Occipital lobe (tissue), 3 donors: ENCODE measurements at places on chromosomes 6 and 20. TPM values are rescaled to one million over a fixed set of nuclear protein-coding genes. Genes with fewer than 3 reads are reported as not detected.

EPHA7 gene
- total RNA-seq = 102 TPM

GRCh38 chr20:58900397-58900796 is 47.9 kb downstream of the GNAS start:
- no peak for DNase-seq

DNA sequence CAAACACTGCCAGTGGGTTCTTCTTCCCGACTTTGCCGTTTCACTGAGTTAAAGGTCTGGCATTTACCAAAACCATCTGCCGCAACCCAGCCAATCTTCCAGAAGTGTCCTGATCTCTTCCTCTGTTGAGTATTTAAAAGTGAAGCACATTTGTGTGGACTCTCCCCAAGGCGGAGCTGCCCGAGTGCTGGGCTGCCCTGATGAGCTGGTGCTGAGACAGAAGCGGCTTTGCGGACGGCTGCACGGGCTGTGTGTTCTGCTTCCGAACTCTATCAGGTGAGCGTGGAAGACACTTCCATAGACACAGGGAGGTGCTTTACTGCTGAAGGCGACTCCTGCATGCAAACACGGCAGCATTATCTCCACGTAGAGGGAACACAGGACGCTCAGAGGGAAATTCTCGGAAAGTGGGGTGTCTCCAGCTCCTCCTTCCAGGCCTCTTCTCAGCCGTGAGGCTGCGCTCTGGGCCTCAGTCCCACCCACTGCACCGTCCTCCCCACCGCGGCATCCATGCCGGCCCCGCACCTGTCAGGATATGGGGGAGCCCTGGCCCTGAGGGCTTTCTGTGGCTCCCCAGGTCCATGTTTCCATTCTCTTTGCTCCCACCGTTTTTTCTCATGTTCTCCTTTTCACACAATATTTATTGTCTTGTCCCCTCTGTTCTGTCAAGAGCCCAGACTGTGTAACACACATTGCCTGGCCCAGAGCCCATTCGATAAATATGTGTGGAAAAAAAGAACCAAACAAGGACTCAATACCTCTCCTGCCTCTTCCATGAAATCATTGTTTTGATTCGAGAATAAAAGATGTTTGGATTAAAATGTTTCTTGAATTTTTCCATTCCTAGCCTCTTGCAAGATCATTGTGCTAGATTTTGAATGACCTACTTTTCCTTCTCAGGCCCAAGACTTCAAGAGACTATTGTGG is 205.1 kb downstream of the DLL1 start:
- DNase-seq = no peak

- no peak for DNase-seq
Observed at GRCh38 chr20:23520185-23520584, 29.3 kb downstream of the CST8 start.
